ENCODE measurements at places on chromosomes 1 and 21.

GRCh38 chr21:43609501-43610340 is 49.6 kb downstream of the HSF2BP start:
- no peak for DNase-seq

DNA sequence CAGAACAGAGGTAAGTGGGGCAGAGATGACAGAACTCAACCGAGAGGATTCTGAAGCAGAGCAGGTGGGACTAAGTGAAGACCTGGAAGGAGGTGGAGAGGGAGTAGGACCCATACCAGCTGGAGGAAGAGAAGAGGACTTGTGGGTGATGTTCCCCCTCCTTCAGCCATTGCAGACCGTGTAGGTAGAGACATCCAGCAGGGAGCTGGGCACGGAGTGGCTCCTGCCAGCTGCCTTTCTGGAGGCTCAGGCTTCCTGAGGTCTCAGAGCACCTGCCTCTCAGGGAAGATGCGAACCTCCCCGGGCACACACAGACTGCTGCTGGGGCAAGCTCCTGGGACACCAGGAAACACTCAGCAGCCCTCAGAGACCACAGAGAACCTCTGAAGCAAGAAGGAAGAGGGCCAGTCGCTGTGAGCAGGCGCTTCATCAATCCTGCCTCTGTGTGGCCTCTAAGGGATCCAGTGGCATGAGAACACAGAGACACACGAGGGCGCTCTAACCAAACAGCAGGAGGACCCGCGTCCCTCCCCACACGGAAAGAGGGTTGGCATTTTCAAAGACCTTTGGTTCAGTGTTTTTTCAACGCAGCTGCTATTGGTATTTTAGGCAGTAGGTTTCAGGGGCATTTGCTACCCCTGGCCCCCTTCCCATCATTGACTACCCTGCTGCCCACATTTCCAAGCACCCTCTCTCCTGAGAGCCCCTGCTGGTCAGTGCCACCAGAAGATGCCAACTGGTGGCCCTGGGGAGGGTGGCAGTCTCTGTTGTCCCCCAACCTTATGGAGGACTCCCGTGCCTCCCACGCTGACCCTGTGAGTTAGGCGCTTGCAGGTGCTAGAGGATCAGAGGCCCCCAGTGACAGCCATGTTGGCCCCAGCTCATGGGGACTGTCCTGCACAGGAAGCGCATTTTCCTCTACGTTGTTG is 89.6 kb upstream of the EDN2 start:
- peak; percentile 89 for DNase-seq

- DNase-seq, result no peak
These were observed 112.3 kb upstream of the TRABD2B start for GRCh38 chr1:48109390-48110013.

DNA sequence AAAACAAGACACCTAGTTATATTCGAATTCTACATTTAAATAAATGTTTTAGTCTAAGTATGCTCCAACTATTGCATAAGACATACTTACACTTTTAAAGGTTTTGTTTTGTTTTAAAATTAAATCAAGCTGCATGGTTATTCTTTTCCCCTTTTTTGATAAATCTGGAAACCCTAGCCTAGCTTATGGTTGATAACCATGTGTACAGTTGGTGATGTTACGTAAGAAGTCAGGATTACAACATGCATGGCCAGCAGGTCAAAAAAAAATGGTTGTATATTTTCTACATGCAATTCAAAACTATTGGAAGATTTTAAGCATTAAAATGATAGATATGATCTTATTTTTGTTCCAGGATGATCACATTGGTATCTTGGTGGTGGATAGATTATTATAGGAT is 1600.6 kb downstream of the PLA2G4A start:
- no peak for DNase-seq

- DNase-seq, result no peak
These were observed 116.3 kb downstream of the DAB1 start for GRCh38 chr1:57307392-57308170.

DNA sequence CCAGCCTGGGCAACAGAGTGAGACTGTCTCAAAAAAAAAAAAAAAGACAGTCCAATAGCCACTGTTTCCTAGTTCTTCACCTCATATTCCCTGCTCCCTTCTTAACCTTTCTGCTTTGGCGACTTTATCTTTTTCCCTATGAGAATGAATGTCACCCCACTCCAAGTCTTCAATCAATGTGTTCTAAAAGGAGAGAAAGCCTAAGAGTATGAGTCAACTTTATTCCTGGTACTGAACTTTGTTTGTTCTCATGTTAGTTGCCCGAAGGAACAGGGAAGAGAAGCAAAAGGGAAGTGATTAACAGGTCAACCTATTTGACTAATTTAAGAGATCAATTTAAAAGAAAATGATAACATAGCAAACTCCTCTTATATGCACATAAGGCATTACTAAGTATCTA is 39.9 kb upstream of the SLC16A1 start:
- DNase-seq, result no peak

Data from hippocampal formation (tissue), 2 donors.